ENCODE measurements at places on chromosomes 6 and 20.

GRCh38 chr6:80454661-80455365 lies 348.3 kb downstream of the BCKDHB start:
- DNase-seq, result peak; percentile 87

- no peak for DNase-seq
These were observed 82.2 kb upstream of the CDH4 start for GRCh38 chr20:61169874-61170273.

DNA sequence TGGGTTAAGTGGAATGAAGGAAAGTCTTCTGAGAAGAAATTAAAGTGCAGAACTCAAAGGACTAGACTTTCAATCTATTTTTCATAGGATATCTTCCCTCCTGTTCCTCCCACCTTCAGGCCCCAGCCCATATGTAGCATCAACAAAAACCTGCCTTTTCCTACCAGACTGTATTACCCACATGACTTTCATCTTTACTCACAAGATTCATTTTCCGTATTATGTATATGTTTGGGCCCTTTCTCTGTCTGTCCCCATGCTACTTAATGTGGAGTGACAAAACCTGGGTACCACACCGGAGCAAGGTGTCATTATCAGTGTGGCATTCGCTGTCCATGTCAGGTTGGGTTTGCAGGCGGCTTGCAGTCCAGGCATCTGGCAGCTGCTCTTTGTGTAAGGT lies 18.8 kb upstream of the CNR1 start:
- no peak for DNase-seq

- DNase-seq, result no peak
These were observed 62.6 kb downstream of the NRSN1 start for GRCh38 chr6:24188578-24189080.

GRCh38 chr6:117906958-117907600 lies at the start of gene SLC35F1:
Gene SLC35F1 (plus strand): TSS chr6:117907264.
- DNase-seq, result no peak

- no peak for DNase-seq
These were observed 30.5 kb upstream of the XRN2 start for GRCh38 chr20:21272679-21273078.

Data from bronchial epithelial cell (primary cell).